ENCODE measurements at places on chromosomes 16 and 17. TPM values are rescaled to one million over a fixed set of nuclear protein-coding genes. Genes with fewer than 3 reads are reported as not detected.

Gene ALDH3A1
- total RNA-seq: 0.42 TPM

- no peak overlapping the region for H3K4me3 ChIP-seq
- DNase-seq: no peak
- peaks cover 5% of the 10 kb centered on the region for H3K4me1 ChIP-seq
- no peaks in the 10 kb centered on the region for H3K27me3 ChIP-seq
Observed at GRCh38 chr16:56807011-56807675, 57.9 kb upstream of the SLC12A3 start.

GRCh38 chr17:14590459-14591250 lies 289.8 kb downstream of the HS3ST3B1 start:
- no peak overlapping the region for H3K4me3 ChIP-seq
- H3K4me1 ChIP-seq: peaks cover 3% of the 10 kb centered on the region
- H3K36me3 ChIP-seq: no peaks in the 10 kb centered on the region
- no peak overlapping the region for H3K27ac ChIP-seq
- no peak for DNase-seq
- H3K27me3 ChIP-seq: peaks cover 15% of the 10 kb centered on the region

Gene AANAT
- total RNA-seq: not detected

DNA sequence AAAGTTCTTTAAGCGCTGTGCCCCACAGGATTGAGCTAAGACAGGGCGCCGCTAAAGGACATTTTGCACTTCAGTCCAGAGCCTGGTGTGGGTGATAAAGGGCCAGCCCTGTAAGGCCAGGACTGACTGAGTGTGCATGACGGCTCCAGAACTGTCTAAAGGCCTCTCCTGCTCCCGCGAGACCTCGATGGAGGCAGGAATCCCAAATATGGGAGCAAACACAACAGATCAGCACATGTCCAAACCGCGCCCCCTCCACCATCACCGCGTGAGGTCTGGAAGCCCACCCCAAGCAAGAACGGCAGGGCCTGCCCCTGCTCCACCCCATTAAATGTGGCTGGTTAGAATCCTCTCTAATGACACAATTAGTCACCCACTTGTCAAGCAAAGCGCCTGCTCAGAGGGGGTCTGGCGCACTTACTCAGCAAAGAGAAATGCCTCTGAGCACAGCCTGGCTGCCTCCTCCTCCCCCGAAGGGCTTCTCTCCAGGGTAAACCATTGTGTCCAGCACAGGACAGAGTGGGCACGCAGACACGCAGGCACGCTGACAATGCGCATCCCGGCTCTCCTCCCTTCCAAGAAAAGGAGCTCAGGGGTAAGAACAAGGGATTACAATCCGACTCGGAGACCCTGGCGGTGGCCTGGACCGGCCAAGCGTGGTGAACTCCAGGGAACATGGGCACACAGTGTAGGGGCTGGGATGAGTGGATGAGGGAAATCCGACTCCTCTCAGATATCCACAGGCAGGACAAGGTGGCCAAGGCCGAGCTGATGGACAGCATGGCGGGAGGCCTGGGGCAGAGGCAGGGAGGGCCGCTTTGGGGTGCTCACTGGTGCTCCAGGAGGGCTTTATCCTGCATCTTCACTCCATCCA lies 1.5 kb downstream of the MXRA7 start:
- peak overlapping the region; percentile 41 for H3K27ac ChIP-seq
- peaks cover 19% of the 10 kb centered on the region for H3K4me1 ChIP-seq
- peaks cover 12% of the 10 kb centered on the region for H3K36me3 ChIP-seq

Gene FBF1
- 39.1 TPM for total RNA-seq

- no peaks in the 10 kb centered on the region for H3K27me3 ChIP-seq
- no peak overlapping the region for H3K4me3 ChIP-seq
- H3K36me3 ChIP-seq: no peaks in the 10 kb centered on the region
- no peak for DNase-seq
- H3K27ac ChIP-seq: no peak overlapping the region
Observed at GRCh38 chr16:52308051-52308450, 238.9 kb downstream of the TOX3 start.

DNA sequence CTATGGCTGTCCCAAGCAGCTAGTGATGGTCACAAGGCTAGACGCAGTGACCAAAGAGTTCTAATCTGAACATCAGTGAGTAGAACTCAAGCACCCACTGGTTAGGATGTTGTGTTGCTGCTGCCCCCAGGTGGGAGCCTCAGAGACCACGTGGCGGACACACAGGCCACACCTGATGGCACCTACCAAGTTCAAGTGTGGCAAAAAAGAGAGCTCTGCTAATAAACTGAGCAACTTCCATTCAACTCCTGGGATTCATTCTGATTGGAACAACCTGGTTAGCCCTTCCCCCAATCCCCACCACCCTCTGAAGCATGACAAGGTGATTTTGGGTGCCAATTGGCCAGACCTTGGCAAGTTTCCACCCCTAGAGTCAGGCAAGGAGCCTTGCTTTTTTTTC lies 3.5 kb upstream of the LCMT1 start:
- H3K4me1 ChIP-seq: peaks cover 4% of the 10 kb centered on the region
- no peak overlapping the region for H3K4me3 ChIP-seq
- peak; percentile 73 for DNase-seq
- no peaks in the 10 kb centered on the region for H3K36me3 ChIP-seq
- no peak overlapping the region for H3K27ac ChIP-seq

DNA sequence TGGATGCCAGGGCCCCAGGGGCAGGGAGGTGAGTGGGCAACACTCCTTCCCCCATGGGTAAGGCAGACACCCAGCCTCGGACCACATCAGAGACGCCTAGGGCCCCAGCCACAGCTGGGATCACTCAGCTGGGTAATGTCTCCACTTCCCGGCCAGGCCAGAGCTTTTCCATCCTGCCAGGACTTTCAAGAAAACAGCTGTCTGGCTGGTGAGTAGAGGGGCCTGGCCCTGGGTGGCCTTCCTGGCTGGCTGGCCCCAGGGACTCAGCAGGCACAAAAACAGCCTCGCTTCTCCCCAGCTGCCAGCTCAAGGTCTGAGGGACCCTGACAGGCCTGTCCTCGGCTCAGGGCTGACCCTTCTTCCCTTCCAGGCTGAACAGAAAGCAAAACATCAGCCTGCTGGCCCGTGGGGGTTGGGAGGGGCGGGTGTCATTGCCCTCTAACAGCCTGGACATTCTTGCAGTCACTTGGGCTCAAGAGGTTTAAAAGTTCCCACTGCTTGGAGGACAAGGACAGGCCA lies 45.3 kb upstream of the JPH3 start:
- no peaks in the 10 kb centered on the region for H3K4me1 ChIP-seq
- no peak for DNase-seq
- H3K36me3 ChIP-seq: no peaks in the 10 kb centered on the region
- no peak overlapping the region for H3K27ac ChIP-seq
- no peaks in the 10 kb centered on the region for H3K27me3 ChIP-seq

DNA sequence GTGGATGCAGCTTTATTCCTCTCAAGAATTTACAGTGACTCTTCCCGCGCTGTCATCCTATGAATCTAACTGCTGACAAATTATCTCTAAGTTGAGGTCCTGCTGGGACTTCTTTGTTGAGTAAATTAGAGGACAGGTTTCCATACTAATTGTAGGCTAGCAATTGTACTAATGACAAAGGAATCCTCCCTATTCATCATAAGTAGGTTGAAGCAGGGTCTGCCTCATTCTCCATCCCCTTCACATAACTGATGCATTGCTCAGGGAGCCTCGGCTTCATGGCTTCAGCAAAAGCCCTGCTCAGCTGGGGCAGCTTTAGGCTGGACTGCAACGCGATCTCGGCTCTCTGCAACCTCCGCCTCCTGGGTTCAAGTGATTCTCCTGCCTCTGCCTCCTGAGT lies 83.1 kb upstream of the IRX6 start:
- no peak overlapping the region for H3K27ac ChIP-seq
- no peaks in the 10 kb centered on the region for H3K36me3 ChIP-seq
- no peak overlapping the region for H3K4me3 ChIP-seq
- no peaks in the 10 kb centered on the region for H3K4me1 ChIP-seq
- peak; percentile 65 for DNase-seq

Gene SULT1A2
- 1.9 TPM for total RNA-seq

GRCh38 chr16:74296104-74296431 lies 546 bp upstream of the PSMD7 start:
- peaks cover 30% of the 10 kb centered on the region for H3K36me3 ChIP-seq
- peak overlapping the region; percentile 82 for H3K4me3 ChIP-seq
- peak overlapping the region; percentile 58 for H3K27ac ChIP-seq
- no peak for DNase-seq
- peaks cover 3% of the 10 kb centered on the region for H3K4me1 ChIP-seq

DNA sequence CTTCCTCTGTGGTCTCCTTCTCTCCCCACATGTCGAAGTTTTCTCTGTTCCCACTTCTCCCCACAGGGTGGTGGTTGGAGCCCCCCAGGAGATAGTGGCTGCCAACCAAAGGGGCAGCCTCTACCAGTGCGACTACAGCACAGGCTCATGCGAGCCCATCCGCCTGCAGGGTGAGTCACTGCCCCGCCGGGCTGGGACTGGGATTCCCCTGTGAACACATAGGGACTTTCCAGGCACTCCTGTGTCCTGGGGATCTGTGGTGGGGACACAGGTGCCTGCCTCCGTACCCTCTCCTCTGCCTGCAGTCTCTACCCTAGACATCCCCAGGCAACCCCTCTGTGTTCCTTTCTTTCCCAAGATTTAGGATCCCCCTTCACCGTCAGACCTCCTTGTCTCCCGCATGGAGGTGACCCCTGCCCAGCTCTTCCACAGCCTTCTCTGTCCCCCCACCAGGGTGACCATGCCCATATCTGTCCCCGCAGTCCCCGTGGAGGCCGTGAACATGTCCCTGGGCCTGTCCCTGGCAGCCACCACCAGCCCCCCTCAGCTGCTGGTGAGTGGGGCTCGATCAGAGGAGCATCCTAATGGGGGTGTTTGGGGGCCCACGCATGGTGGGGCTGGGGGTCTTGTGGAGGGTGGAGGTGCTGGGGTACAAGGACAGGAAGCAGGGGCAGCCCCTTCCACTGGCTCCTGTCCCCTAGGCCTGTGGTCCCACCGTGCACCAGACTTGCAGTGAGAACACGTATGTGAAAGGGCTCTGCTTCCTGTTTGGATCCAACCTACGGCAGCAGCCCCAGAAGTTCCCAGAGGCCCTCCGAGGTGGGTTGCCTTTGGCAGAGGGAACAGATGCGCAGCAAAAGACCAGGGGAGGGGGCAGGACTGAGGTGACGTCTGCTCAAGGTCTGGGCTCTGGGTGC lies 5.8 kb downstream of the ITGAM start:
- no peak overlapping the region for H3K27ac ChIP-seq
- H3K27me3 ChIP-seq: no peaks in the 10 kb centered on the region
- no peaks in the 10 kb centered on the region for H3K36me3 ChIP-seq

GRCh38 chr16:8649829-8650554 lies 24.4 kb upstream of the ABAT start:
- no peak overlapping the region for H3K4me3 ChIP-seq
- no peaks in the 10 kb centered on the region for H3K27me3 ChIP-seq
- H3K36me3 ChIP-seq: peaks cover 30% of the 10 kb centered on the region
- H3K27ac ChIP-seq: no peak overlapping the region

Gene DNAI2
- not detected for total RNA-seq

DNA sequence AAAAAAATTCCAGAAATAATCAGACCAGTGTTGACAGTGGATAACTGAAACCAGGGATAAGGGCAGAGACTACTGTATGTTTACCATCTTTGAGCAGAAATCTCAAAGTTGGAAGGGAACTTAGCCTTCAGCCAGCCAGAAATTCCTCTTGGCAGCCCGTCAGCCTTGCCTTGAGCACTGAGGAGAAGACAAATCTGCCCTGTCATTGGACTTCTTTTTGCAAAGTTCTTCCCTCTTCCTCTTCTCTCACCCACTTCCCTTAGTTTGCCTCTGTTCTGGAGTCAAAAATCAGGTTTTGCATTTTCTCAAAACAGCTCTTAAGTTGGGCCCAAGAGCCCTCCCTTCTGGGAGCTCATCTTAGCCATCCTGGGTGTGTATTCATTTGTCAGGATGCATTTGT lies 6.2 kb downstream of the TUFM start:
- no peak overlapping the region for H3K27ac ChIP-seq
- H3K4me1 ChIP-seq: no peaks in the 10 kb centered on the region
- no peaks in the 10 kb centered on the region for H3K27me3 ChIP-seq

- H3K4me3 ChIP-seq: no peak overlapping the region
- peak; percentile 83 for DNase-seq
- peaks cover 6% of the 10 kb centered on the region for H3K4me1 ChIP-seq
- peaks cover 26% of the 10 kb centered on the region for H3K36me3 ChIP-seq
Observed at GRCh38 chr17:75096082-75096625, 8.4 kb downstream of the SLC16A5 start.

DNA sequence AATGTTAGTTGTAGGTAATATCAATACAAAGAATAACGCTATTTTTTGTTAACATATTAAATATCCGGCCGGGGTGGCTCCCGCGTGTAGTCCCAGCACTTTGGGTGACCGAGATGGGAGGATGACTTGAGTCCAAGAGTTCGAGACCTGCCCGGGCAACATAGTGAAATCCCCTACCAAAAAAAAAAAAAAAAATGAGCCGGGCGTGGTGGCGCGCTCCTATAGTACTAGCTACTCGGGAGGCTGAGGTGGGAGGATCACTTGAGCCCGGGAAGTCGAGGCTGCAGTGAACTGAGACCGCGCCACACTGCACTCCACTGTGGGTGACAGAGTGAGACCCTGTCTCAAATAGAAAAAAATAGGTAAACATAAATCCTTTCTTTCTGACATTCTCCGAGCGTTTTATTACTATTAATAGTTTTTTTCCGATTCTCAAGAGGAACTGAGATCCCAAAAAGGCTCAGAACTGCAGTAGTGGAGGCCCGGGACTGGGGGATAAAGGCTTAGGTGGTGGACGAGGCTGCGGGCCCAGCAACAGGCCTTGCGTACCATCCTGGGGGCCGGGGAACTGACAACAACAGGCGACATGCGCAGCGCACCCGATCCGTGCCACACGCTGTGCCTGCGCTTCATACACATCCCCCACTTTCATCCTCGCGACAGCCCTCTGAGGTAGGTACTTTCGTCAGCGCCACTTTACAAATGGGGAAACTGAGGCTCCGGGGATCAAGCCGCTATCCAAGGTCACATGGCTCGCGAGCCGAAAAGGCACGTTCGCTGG lies 919 bp downstream of the N4BP1 start:
- DNase-seq: peak; percentile 72
- peak overlapping the region; percentile 83 for H3K4me3 ChIP-seq
- H3K27ac ChIP-seq: peak overlapping the region; percentile 78
- H3K36me3 ChIP-seq: peaks cover 9% of the 10 kb centered on the region
- no peaks in the 10 kb centered on the region for H3K27me3 ChIP-seq

DNA sequence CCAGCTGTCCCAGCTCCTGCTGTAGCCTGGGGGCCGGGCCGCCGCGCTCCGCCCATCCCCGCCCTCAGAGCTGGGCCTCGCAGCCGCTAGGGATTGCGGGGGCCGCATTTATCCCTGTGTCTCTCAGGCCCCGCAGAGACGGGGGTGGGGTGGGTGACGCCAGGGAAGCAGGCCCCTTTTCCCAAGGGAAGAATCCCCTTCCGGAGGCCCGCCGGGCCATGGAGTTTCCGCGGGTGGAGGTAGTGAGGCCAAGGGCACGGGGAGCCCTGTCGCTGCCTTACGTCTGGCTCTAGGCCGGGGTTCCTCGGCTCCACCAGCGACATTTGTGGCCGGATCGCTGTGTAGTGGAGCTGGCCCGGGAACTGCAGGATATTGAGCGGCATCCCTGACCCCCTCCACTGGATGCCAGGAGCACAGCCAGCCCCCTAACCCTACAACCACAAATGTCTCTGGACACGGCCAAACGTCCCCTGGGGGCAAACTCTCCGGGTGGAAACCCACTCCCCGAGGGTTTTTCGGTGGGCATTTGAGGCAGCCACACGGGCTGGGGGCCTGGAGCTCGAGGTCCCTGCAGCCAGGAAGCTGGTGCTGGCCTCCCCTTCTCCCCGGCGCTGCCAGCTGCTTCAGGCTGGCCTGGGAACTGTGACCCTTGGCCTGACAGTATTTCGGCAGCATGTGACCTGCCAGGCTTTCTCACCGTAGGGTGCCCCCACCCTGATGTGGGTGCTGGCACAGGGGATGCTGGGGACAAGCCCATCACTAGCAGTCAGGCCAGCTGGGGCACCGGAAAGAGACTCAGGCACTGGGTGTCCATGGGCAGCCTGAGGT lies 12.0 kb upstream of the CD300A start:
- no peaks in the 10 kb centered on the region for H3K36me3 ChIP-seq
- H3K4me3 ChIP-seq: no peak overlapping the region
- H3K4me1 ChIP-seq: peaks cover 8% of the 10 kb centered on the region
